ENCODE measurements at places on chromosomes 1 and 21. TPM values are rescaled to one million over a fixed set of nuclear protein-coding genes. Genes with fewer than 3 reads are reported as not detected.

Gene PRPF38B
- total RNA-seq: 61.1 TPM

Gene LRRC39
- 0.32 TPM for total RNA-seq

GRCh38 chr1:996851-997712 is 2.8 kb downstream of the HES4 start:
- H3K27me3 ChIP-seq: peaks cover 15% of the 10 kb centered on the region
- no peak overlapping the region for H3K4me3 ChIP-seq
- peaks cover 1% of the 10 kb centered on the region for H3K36me3 ChIP-seq
- peaks cover 19% of the 10 kb centered on the region for H3K4me1 ChIP-seq
- no peak overlapping the region for H3K27ac ChIP-seq

GRCh38 chr1:8343044-8343443 is 25.1 kb downstream of the SLC45A1 start:
- no peaks in the 10 kb centered on the region for H3K27me3 ChIP-seq
- no peak for DNase-seq
- H3K4me3 ChIP-seq: no peak overlapping the region
- no peak overlapping the region for H3K27ac ChIP-seq

- no peaks in the 10 kb centered on the region for H3K36me3 ChIP-seq
- H3K27ac ChIP-seq: no peak overlapping the region
- no peak for DNase-seq
- no peaks in the 10 kb centered on the region for H3K4me1 ChIP-seq
- H3K4me3 ChIP-seq: no peak overlapping the region
- no peaks in the 10 kb centered on the region for H3K27me3 ChIP-seq
Measured at GRCh38 chr1:193387406-193387805, 201.0 kb upstream of the B3GALT2 start.

DNA sequence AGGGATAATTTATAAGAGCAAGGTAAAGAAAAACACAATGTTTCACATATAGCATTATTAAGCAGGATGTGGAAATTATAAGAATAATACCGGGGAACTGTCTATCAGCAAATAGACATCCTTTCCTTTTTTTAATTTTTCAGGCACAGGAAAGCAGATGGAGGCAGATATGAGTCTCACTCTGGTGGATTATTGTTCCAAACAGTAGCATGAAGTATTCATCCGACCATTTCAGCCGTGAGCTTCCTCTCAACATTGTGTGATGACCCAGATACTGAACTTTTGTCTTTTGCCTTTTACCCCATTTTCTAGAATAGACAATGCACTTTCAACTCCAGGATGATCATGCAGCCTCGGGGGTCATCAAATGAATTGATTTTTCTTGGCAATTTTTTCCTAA is 599.8 kb downstream of the ADGRL2 start:
- DNase-seq: no peak
- H3K27me3 ChIP-seq: peaks cover 2% of the 10 kb centered on the region
- H3K4me1 ChIP-seq: no peaks in the 10 kb centered on the region
- H3K4me3 ChIP-seq: no peak overlapping the region

Gene IFI16
- 308 TPM for total RNA-seq

GRCh38 chr1:165842671-165843129 is 15.3 kb downstream of the UCK2 start:
- H3K36me3 ChIP-seq: peaks cover 2% of the 10 kb centered on the region
- no peak overlapping the region for H3K27ac ChIP-seq
- H3K4me1 ChIP-seq: peaks cover 30% of the 10 kb centered on the region
- H3K27me3 ChIP-seq: no peaks in the 10 kb centered on the region
- H3K4me3 ChIP-seq: no peak overlapping the region

DNA sequence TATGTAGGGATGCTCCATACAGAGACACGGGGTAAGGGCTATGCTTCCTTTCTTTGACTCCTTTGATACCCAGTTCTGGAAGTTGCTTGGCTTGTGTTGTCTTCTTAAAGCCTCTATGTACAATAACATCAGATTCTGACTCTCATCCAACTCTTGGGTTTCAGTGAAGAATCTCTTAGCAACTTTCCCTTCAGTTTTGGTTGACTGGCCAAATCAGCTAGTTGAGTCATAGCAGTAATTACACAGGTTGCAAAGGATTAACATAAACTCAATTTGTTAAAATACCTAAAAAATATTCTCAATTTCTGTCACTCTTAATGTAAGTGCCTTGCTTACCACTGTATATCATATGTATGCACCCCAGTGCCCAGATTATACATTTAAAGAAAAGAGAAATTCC is 9.2 kb downstream of the CD1E start:
- H3K36me3 ChIP-seq: no peaks in the 10 kb centered on the region
- H3K27ac ChIP-seq: no peak overlapping the region
- no peaks in the 10 kb centered on the region for H3K4me1 ChIP-seq

GRCh38 chr1:64082459-64082858 is 121.0 kb upstream of the UBE2U start:
- H3K4me1 ChIP-seq: no peaks in the 10 kb centered on the region
- no peak for DNase-seq
- H3K4me3 ChIP-seq: no peak overlapping the region
- H3K27ac ChIP-seq: no peak overlapping the region
- no peaks in the 10 kb centered on the region for H3K36me3 ChIP-seq
- no peaks in the 10 kb centered on the region for H3K27me3 ChIP-seq

Gene FCRLA
- not detected for total RNA-seq

Gene ATP13A2
- 30.7 TPM for total RNA-seq

DNA sequence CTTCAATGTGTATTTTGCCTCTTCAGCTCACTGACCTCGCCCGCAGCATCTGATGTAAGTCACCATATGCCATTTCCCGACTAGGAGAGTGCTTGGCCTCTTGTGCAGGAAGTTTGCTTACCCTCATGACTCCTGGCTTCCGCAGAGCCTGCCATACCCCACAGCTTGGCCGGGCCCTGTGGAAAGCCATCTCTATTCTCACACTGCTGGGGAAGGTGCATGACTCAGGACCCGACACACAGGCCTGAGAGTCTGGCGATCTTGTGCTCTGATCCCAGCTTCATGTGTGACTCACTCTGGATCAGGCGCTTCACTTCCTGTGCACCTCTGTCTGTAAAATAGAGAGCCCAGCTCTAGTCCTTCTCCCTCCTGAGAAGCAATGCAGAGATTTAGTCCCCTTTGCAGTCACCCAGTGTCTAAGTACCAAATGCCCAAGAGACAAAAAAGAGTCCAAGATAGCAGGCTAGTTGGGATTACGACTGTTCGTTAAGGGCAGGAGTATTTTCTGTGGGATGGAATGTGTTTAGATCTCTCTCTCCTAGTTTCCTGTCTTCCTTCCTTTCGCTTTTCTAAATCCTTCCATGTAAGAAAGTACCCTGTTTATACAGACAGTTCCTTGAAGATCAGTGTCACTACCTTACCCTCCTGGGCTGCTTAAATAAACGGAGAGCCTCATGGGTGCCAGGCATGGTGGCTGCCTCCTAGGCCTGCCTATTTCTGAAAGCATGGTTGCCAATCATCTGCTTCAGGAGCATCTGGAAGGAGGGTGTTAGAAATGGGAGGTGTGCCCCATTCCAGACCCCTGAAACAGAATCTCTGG is 62.8 kb upstream of the KIF26B start:
- no peaks in the 10 kb centered on the region for H3K4me1 ChIP-seq
- peak; percentile 11 for DNase-seq
- H3K4me3 ChIP-seq: no peak overlapping the region
- H3K27ac ChIP-seq: no peak overlapping the region
- no peaks in the 10 kb centered on the region for H3K36me3 ChIP-seq

DNA sequence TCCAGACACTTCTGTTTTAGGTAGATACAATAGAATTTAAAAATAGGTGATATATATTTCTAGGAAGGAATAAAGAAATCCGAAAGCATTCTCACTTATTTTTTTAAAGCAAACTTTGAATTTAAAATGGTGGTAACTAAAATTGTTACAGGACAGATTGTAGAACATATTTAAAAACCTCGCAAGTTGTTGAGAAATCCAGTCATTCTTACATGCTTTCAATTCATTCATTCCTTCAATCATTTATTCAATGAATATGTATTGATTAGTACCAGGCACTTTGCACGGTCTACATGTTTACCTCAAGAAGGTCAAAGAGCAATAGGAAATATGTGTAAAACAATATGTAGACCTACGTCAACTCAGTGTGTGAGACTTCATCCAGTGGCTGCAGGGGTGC is 189.9 kb upstream of the SNX7 start:
- no peaks in the 10 kb centered on the region for H3K27me3 ChIP-seq
- no peak overlapping the region for H3K27ac ChIP-seq
- no peak overlapping the region for H3K4me3 ChIP-seq
- no peaks in the 10 kb centered on the region for H3K4me1 ChIP-seq

GRCh38 chr21:37799211-37800056 is 116.8 kb downstream of the KCNJ6 start:
- H3K36me3 ChIP-seq: no peaks in the 10 kb centered on the region
- no peaks in the 10 kb centered on the region for H3K4me1 ChIP-seq
- peaks cover 13% of the 10 kb centered on the region for H3K27me3 ChIP-seq
- DNase-seq: no peak
- H3K27ac ChIP-seq: no peak overlapping the region

All from activated CD4-positive, alpha-beta T cell treated with anti-CD3 and anti-CD28 coated beads for 36 hours (primary cell).